ENCODE measurements at places on chromosomes 5 and 9. TPM values are rescaled to one million over a fixed set of nuclear protein-coding genes. Genes with fewer than 3 reads are reported as not detected.

DNA sequence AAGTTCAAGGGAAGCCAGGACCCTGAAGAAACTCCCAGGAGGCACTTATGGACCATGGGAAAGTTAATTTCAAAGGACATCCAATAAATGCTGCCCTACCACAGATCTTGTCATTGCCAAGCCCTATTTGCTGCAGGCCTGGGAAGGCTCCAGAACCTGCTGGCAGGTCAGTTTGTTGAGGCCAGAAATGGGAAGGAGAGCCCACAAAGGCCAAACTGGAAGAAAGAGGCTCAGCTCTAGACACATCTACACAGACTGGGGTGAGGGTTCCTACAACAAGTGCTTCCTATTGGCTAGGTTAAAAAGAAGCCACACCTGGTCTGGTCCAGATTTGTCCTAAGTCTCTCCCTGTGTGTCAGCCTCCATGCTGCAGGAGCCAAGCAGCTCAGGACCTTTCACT lies 94.4 kb downstream of the SIL1 start:
- DNase-seq, result no peak

Gene AQP3
- total RNA-seq, result 2.9 TPM

GRCh38 chr9:38092200-38092524 lies 23.1 kb upstream of the SHB start:
- DNase-seq, result no peak

DNA sequence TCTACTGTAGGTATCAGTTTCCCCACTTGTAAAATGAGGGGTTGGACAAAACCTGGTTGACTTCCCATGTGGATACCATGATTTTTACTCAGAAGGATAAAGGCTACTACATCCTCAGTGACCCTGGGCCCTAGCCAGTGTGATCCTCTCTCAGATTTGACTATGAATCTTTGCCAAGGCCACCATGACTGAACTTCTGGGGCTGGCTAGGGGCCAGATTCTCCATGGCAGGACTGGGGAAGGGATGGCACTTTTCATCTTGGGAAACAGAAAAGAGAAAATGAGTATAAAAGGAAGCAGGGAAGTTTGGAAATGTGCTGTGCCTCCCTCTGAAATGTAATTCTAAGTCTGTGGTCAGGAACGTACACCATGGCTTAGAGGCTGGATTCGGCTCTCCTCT lies 1.4 kb upstream of the FSTL4 start:
- no peak for DNase-seq

DNA sequence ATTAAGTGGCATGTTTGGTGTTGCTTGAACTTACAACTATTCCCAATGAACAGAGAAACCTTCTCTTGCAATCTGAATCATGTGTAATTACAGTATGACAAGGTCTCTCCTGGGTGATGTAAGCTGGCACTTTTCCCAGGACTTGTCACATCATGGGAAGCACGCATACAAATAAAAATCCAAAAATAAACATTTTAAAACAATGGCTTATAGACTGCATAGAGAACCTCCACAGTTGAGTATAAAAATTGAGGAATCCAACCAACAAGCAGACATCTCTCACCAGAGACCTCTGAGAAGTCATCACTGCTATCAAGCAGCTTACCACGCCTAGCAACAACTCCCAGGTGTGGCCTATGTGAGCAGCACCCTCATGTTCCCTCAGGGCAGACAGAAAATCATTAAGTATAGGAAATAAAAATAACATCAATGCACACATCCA lies 3.9 kb downstream of the MLLT3 start:
- DNase-seq, result no peak

- DNase-seq, result no peak
Measured at GRCh38 chr5:111706345-111706744, 50.6 kb downstream of the NREP start.

DNA sequence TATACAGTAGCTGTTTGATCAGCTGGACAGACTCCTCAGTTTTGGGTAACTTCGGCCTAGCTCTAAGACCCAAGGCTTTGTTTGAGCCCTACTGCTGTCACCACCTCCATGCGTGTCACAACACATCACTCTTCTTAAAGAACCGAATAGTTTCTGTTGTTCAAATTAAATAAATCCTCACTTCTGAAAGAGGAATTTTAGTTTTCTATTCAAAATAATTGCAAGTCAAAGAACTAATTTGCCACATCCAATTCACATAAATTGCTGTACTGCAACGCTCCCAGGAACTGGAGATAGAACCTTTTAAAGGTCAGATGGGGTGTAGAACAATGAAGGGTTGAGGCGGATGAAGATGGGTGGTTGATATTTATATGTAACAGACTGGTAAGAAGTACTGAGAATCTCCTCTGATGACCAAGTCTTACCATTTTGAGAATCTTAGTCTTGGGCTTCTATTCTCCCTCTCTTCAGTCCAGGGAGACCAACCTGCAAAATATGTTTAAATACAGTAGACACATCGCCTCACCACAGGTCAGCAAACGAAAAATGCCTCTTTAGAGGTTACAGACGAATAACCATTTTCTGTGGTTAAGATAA lies 1.6 kb downstream of the NREP start:
- no peak for DNase-seq

Gene SPACA9
- 5.0 TPM for total RNA-seq

- no peak for DNase-seq
Measured at GRCh38 chr5:142690667-142691066, 4.8 kb upstream of the FGF1 start.

GRCh38 chr5:26009742-26010141 lies 1028.6 kb downstream of the CDH9 start:
- peak; percentile 41 for DNase-seq

GRCh38 chr9:437574-438001 lies 222.9 kb downstream of the DOCK8 start:
- DNase-seq, result no peak

Gene CD274
- not detected for total RNA-seq

- DNase-seq, result no peak
Measured at GRCh38 chr5:9447691-9448090, 98.2 kb downstream of the SEMA5A start.

DNA sequence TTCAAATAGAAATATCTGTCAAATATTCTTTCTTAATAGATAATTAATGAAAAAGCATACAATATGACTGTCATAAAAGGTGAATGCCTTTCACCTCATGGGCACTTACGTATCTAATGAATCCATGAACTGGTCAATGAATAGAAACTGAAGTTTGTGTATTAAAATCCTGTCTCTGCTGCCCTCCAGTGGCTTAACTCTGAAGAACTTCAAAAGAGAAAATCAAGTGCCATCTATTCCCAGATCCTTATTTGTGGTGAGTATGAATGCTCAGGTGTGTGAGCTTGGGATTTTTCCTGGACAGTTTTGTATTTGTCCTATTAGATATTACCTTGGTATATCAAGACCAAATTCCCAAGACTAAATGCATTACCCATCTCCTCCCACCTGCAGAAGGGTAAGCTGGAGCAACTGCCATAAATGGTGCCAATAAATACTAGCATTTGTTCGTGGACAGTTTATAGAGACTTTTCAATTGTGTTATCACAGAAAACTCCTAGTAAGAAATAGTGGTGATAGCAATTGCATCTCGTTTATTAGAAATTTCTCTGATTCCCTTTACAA lies 44.0 kb upstream of the SVEP1 start:
- DNase-seq, result no peak

Gene IRX2
- 60.7 TPM for total RNA-seq

Gene SPATA6L
- 0.59 TPM for total RNA-seq

Gene CPEB4
- 104 TPM for total RNA-seq

GRCh38 chr5:37807621-37808301 lies 32.1 kb downstream of the GDNF start:
- DNase-seq, result no peak

GRCh38 chr5:179209359-179210150 lies 135.7 kb downstream of the ADAMTS2 start:
- peak; percentile 34 for DNase-seq

- no peak for DNase-seq
Measured at GRCh38 chr5:87582149-87582548, 169.4 kb upstream of the CCNH start.

GRCh38 chr9:134323741-134324358 lies 2.4 kb upstream of the RXRA start:
- peak; percentile 25 for DNase-seq

DNA sequence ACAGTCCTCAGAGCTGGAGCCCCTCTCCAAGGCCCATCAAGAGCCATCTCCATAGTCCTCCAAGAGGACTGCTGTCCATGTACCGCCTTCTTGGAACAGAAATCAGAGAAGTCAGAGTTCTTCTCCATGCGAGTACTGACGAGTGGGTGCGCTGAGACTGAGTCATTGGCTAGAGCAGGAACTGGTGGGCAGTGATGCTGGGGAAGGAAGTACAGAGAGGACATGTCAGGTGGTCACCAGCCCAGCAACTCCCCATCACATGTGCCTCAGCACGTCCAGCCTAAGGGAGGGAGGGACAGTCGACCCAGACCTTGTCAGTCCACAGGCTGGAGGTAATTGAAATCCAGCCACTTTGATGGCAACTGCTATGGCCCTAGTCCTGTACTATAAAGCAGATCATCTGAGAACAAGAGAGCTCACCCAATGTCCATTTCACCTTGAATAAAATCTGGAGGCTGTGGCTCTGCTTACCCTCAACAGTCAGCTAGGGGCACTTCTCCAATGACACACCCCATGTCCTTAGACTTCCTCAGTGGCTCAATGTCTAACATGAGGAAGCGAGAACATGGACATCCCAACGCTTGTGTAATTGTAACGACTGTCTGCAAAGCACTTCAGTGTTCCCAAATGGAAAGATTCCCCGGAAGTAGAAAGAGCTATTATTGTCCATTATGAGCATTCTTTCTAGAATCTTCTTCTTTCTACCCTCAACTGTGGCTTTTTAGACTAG lies 15.0 kb upstream of the FBP1 start:
- DNase-seq, result no peak

DNA sequence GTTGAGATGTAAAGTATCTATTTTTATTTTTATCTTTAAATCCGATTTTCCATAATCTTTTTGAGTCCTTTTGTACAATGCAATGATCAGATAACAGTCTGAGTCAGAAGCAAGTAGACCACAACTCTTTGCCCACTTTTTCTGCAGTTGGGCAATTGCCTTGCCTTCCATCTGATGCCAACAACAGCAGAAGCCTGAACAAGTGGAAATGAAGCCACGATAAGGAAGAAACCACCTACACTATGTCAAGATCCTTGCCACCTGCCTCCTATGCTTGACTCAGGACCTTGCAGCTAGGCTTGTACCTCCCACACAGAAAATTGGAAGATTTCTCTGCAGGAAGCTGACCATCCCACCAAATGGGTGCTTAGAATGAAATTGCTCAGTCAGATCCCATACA lies 78.6 kb downstream of the ANXA1 start:
- DNase-seq, result no peak

Gene ISL1
- 152 TPM for total RNA-seq

DNA sequence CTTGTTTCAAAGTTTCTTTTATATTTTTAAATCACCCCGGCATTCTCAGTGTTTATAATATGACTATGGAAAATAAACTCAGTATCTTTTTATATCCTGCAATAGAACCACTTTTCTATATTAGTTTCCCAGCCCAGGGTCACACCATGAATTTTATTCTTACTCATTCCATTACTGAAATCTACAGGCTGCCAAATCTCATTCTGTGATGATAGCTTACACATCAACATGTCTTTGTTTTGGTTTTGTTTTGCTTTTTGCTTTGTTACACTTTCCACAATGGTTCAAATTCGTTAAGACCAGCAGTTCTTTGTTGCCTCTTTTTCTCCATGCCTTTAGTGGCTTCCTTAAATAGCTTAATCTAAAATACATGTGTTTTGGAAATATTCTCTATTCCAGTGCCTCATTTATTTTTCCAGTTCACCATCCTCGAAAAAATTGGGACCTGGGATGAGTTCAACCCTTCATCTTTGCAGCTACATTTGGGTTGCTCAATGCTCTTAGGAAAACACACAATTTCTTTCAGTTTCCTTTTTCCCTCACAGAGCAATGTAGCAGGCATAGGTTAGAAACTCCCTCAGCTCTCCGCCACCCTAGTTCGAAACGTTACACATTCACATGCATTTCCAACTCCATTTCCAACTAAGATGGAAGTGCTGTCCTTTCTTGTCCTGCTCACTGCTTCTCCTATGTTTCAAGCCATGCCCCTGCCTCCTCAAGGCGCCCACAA lies 1146.3 kb downstream of the MAT2B start:
- DNase-seq, result no peak

GRCh38 chr9:115267790-115268189 lies 149.8 kb upstream of the TNC start:
- no peak for DNase-seq

DNA sequence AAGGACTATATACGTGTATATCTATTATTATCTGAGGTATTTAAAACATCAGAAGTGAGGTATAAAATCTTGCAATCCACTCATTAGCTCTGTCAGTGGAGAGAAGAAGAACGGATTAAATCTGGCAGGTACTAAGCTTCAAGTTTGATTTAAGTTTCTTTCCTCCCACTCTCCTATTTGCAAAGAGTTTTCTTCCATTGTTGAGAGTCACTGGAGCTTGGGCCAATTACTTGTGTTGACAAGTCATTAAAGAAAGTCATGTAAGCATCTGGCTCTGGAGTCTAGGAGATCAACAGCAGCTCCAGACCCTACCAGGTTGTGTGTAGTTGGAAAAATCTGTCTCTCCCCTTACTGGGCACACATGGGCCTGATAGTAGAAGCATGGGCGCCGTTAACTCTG lies 476.8 kb upstream of the SMARCA2 start:
- DNase-seq, result no peak

GRCh38 chr5:110460837-110461236 lies 265.6 kb downstream of the TMEM232 start:
- no peak for DNase-seq

DNA sequence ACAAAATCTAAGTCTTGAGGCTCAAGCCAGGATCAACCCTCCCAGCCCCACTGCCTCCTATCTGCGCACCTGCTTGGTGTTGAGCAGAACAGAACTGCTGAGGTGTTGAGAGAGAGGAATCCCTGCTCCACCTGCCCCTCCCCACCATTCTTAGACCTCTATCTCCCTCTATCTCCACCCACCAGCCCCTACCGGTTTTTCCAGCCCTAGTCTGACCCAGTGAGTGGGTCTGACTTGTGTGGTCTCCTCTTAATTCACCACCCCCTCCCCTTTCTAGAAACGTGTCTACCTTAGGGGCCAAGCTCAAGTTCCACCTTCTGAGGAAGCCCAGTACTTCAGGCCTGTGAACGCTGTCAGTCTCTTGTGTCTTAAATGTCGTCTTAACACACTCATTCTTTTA lies 93.7 kb downstream of the ARHGAP26 start:
- DNase-seq, result no peak

Gene CCDC180
- 13.1 TPM for total RNA-seq

DNA sequence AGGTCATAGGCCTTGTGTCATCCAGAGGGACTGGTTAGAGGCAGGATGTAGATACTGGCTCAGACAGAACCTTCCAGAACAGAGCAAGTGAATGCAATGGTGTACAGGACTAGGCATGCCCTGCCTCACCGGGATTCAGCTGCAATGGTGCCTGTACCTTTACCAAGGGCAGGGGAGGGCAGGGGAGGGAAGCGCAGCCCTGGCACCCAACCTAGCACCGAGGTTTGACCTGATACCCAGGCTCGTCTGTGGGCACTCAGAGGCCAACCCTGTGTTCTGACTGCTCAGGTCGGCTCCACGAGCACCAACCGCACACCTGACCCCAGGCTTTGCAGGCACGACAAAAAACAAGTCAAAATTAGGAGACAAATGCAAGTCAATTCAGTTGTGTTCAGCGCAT lies 47.3 kb upstream of the GFPT2 start:
- no peak for DNase-seq

GRCh38 chr5:94692581-94692980 lies 74.1 kb downstream of the SLF1 start:
- no peak for DNase-seq

GRCh38 chr5:156094001-156094400 lies 233.0 kb upstream of the SGCD start:
- no peak for DNase-seq

GRCh38 chr9:92911511-92912475 lies 34.0 kb upstream of the ZNF484 start:
- no peak for DNase-seq

- DNase-seq, result no peak
Measured at GRCh38 chr9:95091601-95092261, 225.8 kb downstream of the FANCC start.
